ENCODE measurements at places on chromosomes 1 and 21. TPM values are rescaled to one million over a fixed set of nuclear protein-coding genes. Genes with fewer than 3 reads are reported as not detected.

The ASAP3 gene
- total RNA-seq: 70.3 TPM

GRCh38 chr1:24903560-24903954, 26.5 kb downstream of the RUNX3 start:
- no peak overlapping the region for H3K27ac ChIP-seq
- DNase-seq: no peak
- H3K27me3 ChIP-seq: no peaks in the 10 kb centered on the region
- H3K36me3 ChIP-seq: no peaks in the 10 kb centered on the region
- H3K4me1 ChIP-seq: peaks cover 7% of the 10 kb centered on the region

The SPAG17 gene
- total RNA-seq: 0.71 TPM

The GOLT1A gene
- 6.5 TPM for total RNA-seq

GRCh38 chr21:43928222-43929125, 63.5 kb downstream of the AGPAT3 start:
- H3K36me3 ChIP-seq: no peaks in the 10 kb centered on the region
- no peaks in the 10 kb centered on the region for H3K27me3 ChIP-seq

The GJA5 gene
- total RNA-seq: 3.0 TPM

GRCh38 chr1:199449221-199449620, 578.3 kb upstream of the NR5A2 start:
- no peaks in the 10 kb centered on the region for H3K36me3 ChIP-seq
- no peak overlapping the region for H3K27ac ChIP-seq
- no peak overlapping the region for H3K4me3 ChIP-seq
- peaks cover 13% of the 10 kb centered on the region for H3K4me1 ChIP-seq
- H3K27me3 ChIP-seq: peaks cover 4% of the 10 kb centered on the region

The ALDH4A1 gene
- total RNA-seq: 36.2 TPM

DNA sequence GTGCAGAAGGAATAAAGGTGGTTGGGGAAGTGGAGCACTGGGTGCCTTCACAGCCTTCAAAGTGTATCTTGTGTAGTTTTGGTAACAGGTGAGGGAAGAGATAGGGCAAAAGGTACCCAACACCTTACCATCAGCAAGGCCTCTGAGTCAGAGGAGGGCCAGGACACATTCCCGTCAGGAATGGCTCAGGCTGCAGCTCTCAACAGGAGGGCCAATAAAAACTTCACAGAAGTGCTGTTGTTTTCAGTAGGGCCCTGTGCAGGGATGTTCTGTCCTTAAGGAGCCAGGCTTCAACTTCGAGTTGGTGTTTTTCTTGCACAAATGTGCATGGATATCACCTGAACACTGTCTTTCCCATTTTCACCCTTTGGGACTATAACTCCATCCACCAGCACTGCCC, 333.4 kb downstream of the ASTN1 start:
- H3K27me3 ChIP-seq: no peaks in the 10 kb centered on the region
- no peaks in the 10 kb centered on the region for H3K36me3 ChIP-seq
- no peak for DNase-seq
- no peak overlapping the region for H3K27ac ChIP-seq
- no peaks in the 10 kb centered on the region for H3K4me1 ChIP-seq

DNA sequence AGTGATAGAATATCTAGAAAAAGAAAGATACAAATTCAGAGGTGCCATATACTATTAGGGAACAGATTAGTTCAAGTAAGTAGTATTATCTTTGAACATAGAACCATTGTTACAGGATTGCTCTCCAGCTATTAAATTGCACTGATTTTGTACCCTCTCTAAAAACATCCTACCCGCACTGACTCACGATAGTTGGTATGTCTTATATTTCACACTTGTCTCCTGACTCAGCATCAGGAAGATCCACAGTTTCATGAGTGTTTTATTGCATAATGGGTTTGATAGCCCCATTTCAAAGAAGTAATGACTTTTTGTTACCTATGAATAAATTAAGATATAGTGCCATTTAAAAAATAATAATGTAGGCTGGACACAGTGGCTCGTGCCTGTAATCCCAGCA, 6.0 kb downstream of the TATDN3 start:
- no peak overlapping the region for H3K27ac ChIP-seq
- H3K4me1 ChIP-seq: peaks cover 24% of the 10 kb centered on the region
- no peaks in the 10 kb centered on the region for H3K27me3 ChIP-seq
- H3K36me3 ChIP-seq: peaks cover 37% of the 10 kb centered on the region

- DNase-seq: no peak
- H3K4me1 ChIP-seq: peaks cover 20% of the 10 kb centered on the region
- peaks cover 2% of the 10 kb centered on the region for H3K36me3 ChIP-seq
- peaks cover 19% of the 10 kb centered on the region for H3K27me3 ChIP-seq
- 0 out of 2 replicates have a peak overlapping the region, but pooled peaks have one; percentile 15 for H3K4me3 ChIP-seq
These were observed 258.3 kb downstream of the ATG4C start for GRCh38 chr1:63042278-63042677.

The KCNK2 gene
- 0.15 TPM for total RNA-seq

Measured in WTC11 (cell line).